Sciatic nerve (tissue), 2 donors: ENCODE measurements at places on chromosomes 11 and 22.
A peak's percentile ranks its signal among the peaks of the same experiment; 100 is the strongest.

- no peak for DNase-seq
Measured at GRCh38 chr22:23820748-23821211, 18.0 kb downstream of the DERL3 start.

DNA sequence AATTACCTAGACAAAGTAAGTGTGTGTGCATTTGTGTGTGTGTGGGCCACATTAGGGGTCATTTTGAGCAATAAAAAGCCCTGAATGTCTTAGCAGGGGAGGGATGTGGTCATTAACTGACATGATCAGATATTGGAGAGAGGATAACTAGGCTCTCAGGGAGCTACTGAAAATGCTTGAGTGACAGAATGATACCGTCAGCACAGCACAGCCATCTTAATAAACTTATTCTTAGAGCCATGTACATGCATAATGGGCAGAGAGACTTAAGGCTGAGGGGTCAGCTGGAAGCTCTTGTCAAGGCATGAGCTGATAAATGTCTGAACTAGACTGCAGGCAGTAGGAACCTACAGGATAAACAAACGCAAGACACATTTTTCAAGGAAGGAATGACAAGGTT, 239.1 kb upstream of the NCAM1 start:
- no peak for DNase-seq

DNA sequence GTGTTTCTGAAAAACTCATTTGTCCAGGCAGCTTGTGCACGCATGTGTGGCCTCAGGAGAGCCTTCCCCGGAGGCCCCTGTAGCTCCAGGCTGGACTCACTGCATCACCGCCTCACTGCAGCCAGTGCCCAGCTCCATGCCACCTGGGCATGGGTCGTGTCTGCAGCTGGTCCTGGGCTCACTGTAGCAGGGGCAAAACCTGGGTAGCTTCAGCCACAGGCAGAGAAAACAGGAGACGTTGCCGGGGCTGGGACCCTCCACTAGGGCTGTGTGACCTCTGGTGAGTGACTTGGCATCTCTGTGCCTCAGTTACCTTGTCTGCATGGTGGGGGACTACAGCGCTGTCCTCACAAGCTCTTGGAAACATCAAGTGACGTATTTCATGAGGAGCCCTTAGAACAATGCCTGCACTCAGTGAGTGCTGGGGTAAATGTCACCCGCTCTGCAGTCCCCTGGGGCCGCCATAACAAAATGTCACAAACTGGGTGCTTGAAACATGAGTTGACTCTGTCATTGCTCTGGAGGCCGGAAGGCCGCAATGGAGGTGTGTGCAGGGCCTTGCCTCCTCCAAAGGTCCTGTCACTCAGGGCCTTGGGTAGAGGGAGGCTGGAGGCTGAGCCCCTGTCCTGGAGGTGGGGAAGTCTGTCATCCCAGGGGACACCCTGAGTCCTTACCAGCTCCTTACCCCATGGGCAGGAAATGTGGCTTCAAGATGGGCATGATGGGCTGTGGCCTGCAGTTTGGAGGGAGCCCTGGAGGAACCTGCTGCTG, 488.7 kb downstream of the TBC1D22A start:
- DNase-seq: no peak

GRCh38 chr22:27724709-27725108, 76.8 kb downstream of the MN1 start:
- DNase-seq: no peak

- DNase-seq: no peak
Measured at GRCh38 chr11:66651016-66651415, 12.5 kb downstream of the RBM4 start.

GRCh38 chr11:44693654-44694119, 33.1 kb upstream of the TSPAN18 start:
- no peak for DNase-seq

DNA sequence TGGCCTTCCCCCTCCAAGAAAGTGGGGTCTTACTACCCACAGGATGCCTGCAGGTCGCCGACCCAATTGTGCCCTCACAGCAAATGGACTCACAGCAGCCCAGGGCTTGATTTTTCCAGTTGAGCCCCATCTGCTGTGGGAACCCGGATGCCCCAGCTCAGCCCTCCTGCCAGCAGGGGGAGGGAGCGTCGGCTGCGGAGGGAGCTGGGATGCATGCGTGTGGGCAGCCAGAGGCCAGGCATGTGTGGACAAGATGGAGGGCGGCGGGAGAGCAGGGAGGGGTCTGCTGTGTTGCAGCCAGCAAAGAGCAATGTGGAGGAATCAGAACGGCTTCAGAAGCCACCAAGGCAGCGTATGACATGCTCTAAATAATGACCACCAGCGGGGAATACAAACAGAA, 41.0 kb upstream of the EIF3D start:
- DNase-seq: no peak

DNA sequence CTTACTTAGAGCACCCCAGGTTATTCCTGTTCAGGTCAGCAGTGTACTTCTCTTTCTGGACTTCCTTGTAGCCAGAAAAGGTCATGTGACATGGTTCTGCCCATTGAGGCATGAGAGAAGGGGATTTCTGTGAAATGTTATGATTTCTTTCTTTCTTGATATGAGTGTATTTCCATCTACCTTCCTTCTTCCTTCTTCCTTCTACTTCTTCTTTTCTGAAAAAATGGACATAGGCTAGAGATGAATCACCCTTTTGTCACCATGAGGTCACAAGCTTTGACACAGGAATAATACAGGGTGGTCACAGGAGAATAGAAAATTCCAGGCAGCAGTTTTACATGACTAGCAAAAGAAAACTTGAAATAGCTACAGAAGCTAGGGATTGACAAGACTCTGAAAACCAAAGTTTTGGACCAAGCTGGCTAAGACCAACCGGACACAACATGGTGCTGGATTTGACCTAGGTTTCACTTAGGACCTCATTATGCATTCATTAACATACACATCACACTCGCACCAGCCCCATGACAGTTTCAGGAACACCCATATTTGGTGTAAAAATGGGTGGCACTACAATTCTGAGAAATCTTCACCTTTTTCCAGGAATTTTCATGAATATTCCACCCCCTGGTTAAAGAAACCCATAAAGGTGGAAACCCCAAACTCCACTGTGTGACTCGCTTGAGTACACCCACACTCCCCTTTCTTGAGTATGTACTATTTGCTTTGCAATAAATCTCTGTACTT, 21.2 kb upstream of the MAP6 start:
- no peak for DNase-seq

- DNase-seq: no peak
Measured at GRCh38 chr22:30978304-30978962, 9.4 kb downstream of the TUG1 start.

- DNase-seq: peak; percentile 83
Measured at GRCh38 chr11:94740083-94741021, 27.8 kb upstream of the AMOTL1 start.

DNA sequence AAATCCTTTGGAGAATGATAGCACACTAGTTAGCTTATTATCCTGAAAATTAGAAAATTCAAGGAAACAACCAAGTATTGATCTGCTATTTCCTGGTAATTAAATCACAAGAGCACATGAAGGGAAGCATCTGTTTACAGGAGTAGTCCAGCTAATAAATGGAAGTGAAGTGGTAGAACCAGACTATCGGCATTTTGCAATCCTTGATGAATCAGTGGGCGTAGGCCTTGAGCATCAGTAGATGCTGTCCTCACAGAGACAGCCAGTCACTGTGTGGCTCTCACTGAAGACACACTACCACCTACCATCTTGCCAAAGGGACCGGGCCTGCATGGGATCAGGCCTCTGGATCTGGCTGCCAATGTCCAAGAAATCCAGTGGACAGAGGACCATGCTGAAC, 69.8 kb downstream of the FBLN1 start:
- DNase-seq: no peak

DNA sequence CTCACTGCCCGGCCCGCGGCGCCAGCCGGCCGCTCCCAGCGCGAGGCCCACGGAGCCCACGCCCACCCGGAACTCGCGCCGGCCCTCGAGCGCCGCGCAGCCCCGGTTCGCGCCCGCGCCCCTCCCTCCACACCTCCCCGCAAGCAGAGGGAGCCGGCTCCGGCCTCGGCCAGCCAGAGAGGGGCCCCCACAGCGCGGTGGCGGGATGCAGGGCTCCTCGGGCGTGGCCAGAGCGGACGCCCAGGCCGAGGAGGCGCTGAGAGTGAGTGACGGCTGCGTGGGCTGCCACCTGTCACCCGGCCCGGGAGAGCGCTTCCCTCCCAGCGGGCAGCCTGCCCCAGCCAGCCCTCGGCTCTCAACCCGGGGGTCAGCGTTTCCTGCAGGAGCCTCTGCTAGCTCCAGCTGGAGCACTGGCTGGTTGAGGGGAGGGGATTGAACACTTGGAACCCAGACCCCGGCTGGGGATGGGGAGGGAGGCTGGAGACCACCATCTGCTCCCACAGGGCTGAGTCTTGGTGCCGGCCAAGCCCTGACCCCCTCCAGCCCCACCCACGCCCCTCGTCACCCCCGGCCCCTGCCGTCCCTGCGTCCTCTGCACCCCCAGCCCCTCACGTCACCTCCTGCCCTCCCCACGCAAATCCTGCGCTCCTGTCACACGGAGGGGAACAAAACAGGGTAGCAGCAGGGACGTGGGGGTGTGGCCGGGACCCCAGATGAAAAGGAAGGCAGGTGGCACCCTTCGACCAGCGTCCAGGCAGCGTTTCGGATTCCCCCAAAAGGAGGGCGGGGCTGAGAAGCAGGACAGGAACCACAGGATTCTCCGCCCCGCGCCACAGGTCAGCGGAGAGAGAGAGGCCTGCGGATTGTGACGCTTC, 157.0 kb downstream of the BRD1 start:
- DNase-seq: peak; percentile 50

- peak; percentile 32 for DNase-seq
Measured at GRCh38 chr22:43964314-43964857, 9.1 kb downstream of the SAMM50 start.

- DNase-seq: no peak
Measured at GRCh38 chr11:66479394-66480116, 679 bp upstream of the DPP3 start.

DNA sequence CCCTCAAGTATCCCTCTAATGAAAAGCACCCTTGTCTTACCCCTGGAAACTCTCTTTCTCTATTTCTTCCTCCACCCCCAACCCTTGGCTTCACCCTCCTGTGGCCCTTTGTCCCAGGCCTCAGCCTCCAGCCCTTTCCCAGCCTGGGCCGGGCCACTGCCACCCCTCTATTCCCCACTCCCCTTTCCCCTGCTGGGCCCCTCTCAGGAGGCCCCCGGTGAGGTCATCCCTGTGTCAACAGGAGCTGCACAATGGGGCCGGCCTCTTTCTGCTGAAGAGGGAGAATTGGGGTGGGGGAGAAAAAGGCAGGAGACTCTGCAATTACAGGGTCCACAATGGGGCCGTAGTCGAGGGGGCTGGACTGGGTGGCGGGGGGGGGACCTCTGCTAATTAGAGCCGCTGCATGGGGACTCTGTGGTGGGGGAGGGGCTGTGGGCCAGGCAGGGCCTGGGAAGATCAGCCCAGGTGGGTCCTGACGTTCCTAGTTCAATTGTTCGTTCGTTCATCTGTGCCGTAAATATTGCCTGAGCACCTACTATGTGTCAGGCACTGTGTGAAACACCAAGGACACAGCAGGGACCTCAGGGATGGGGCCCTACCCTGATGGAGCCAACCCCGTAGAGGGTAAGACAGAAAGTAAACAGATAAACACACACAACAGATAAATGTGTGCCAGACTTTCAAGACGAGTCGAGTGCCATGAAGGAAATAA, 18.5 kb upstream of the MPPED1 start:
- DNase-seq: no peak

- DNase-seq: no peak
Measured at GRCh38 chr11:129223701-129224149, 31.6 kb upstream of the ARHGAP32 start.

DNA sequence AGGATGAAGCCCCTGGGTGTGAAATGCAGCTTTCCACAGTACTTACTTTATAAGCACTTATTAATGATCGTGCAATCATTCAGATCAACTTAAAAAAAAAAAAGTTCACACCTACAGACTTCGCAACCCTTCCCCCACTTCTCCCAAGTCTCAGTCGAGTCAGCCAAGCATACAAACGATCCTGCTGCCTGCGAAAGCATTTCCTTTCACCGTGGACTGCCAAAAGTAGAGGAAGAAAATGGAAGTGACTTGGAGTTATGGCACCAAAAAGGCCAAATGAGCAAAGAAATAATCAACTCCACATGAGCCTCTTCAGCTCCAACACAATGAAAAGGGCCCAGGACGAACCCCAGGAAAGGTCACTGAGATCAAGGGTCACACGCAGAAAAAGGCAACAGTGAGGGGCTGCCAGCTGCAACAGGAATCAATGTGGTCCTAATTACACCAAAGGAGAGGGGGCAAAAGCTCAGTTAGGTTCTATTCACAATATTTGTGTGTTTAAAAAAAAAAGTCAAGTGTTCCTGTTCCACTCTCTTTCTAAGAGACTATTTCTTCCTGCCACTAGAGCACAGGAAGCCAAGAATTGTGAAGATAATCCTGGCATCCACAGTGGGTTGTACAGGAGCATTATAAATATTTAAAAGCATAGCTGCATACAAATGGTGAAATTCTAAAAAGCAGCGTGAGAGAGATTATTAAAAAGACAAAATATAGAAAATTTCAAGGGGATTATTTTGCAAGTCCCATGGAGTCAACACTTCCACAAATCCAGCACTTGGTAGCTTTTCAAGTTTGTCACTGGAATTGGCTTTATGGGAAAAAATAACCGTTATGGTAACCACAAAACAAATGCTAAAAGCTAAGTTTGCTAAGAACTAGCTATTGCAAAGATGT, 28.4 kb downstream of the CDON start:
- DNase-seq: no peak

- DNase-seq: no peak
Measured at GRCh38 chr11:8967184-8967583, 2.9 kb upstream of the TMEM9B start.
